ENCODE measurements at places on chromosomes 3 and 15. TPM values are rescaled to one million over a fixed set of nuclear protein-coding genes. Genes with fewer than 3 reads are reported as not detected.

GRCh38 chr15:38176691-38177090 lies 75.9 kb upstream of the SPRED1 start:
- no peak for DNase-seq

The RASGRF1 gene
- 0.16 TPM for total RNA-seq

The TMEM40 gene
- total RNA-seq: not detected

GRCh38 chr15:88463870-88464532 lies 3.2 kb downstream of the MRPL46 start:
- DNase-seq: no peak

All from progenitor cell of endocrine pancreas (in vitro differentiated cells).